GM12878 (cell line): ENCODE measurements at places on chromosomes 4 and X. TPM values are rescaled to one million over a fixed set of nuclear protein-coding genes. Genes with fewer than 3 reads are reported as not detected.

EPGN gene
- total RNA-seq: not detected in 2 replicates

ARSJ gene
- total RNA-seq: not detected in 2 replicates

HS6ST2 gene
- not detected in 2 replicates for total RNA-seq

PLP1 gene
- not detected in 2 replicates for total RNA-seq

SERTM2 gene
- not detected in 2 replicates for total RNA-seq

AMOT gene
- total RNA-seq: 12.5 and 14.5 TPM in 2 replicates

TLR1 gene
- total RNA-seq: 22.4 and 22.9 TPM in 2 replicates

RASSF6 gene
- total RNA-seq: 0.43 and 0.62 TPM in 2 replicates

GPR34 gene
- 0.13 TPM in 2 replicates for total RNA-seq

TCEAL2 gene
- not detected in 2 replicates for total RNA-seq

RBMXL3 gene
- not detected in 2 replicates for total RNA-seq

GABRG1 gene
- total RNA-seq: not detected in 2 replicates

RGN gene
- 0.13 and 0.15 TPM in 2 replicates for total RNA-seq

ITIH6 gene
- total RNA-seq: not detected in 2 replicates

MAGEA11 gene
- not detected in 2 replicates for total RNA-seq

BST1 gene
- 0.31 and 0.32 TPM in 2 replicates for total RNA-seq

SERPINA7 gene
- not detected in 2 replicates for total RNA-seq

HERC6 gene
- total RNA-seq: 5.8 and 5.9 TPM in 2 replicates

AR gene
- total RNA-seq: 0.03 TPM in 1 of 2 replicates, not detected in the other

CCNA2 gene
- total RNA-seq: 69.6 and 74.1 TPM in 2 replicates

TLR3 gene
- total RNA-seq: not detected in 2 replicates

MAP7D2 gene
- 0.13 and 0.19 TPM in 2 replicates for total RNA-seq

HTR2C gene
- not detected in 2 replicates for total RNA-seq

SSX2 gene
- not detected in 2 replicates for total RNA-seq

SMIM31 gene
- total RNA-seq: not detected in 2 replicates
